Brain pericyte (primary cell): ENCODE measurements at places on chromosomes 4 and X.
A peak's percentile ranks its signal among the peaks of the same experiment; 100 is the strongest.

GRCh38 chr4:149264093-149264733 lies 551.4 kb downstream of the IQCM start:
- peak; percentile 17 for DNase-seq

DNA sequence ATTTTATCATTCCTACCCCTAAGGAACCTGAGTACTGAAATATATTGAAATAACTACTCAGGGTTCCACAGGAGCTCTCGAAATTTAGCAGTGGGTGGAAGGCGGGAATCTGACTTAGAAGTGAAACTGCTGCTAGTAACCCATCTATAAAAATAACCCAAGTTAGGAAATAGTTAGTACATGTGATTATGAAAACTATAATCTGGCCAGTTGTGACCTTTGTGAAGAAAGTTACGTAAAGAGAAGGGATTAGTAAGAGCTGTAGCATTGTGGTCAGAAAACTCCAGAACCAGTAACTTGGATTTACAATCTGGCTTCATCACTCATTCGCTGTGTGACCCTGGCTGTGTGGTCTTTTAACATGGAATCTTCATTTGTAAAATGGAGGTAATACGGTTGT lies 175.5 kb downstream of the RAPGEF2 start:
- no peak for DNase-seq

DNA sequence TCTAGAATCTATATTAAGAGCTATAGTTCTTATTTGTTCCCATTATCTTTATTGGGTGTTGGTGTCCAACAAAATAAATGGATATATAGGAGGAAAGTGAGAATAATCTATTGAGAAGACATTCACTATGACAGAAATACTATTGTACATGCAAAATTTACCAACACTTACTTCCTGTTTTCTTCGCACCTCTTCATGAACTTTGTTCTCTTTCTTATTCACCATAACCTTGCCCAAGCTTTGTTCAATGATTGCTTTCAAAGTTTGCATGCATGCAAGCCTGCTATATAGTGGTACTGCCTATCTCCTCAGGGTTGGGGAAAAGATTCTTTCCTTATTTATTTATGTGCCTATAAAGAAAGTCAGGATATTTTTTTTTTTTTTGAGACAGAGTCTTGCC lies 176.4 kb upstream of the JADE1 start:
- no peak for DNase-seq

DNA sequence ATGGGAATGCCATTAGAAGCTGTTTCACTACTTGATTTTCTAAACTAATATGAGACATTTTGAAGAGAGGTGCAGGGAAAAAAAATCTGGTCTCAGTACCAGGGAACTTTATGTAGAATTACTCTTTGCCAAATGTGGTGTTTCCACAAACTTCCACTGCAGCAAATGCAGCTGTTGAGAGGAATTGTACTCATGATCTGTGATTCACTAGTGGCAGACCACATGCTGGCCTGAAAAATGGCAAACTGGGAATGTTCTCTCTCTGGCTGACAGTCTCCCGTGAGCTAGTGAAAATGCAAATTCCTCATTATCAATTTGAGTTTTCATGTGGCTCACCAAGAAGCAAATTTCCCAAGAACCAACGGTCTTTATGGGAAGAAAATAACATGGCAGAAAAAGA lies 37.8 kb upstream of the GPR101 start:
- no peak for DNase-seq
